ENCODE measurements at places on chromosomes 16 and 17. TPM values are rescaled to one million over a fixed set of nuclear protein-coding genes. Genes with fewer than 3 reads are reported as not detected.
A peak's percentile ranks its signal among the peaks of the same experiment; 100 is the strongest.

GRCh38 chr16:53678756-53679343 is 24.8 kb downstream of the RPGRIP1L start:
- DNase-seq: no peak
- no peak overlapping the region for H3K27ac ChIP-seq
- no peak overlapping the region for H3K4me3 ChIP-seq
- H3K4me1 ChIP-seq: no peaks in the 10 kb centered on the region
- no peaks in the 10 kb centered on the region for H3K27me3 ChIP-seq

DNA sequence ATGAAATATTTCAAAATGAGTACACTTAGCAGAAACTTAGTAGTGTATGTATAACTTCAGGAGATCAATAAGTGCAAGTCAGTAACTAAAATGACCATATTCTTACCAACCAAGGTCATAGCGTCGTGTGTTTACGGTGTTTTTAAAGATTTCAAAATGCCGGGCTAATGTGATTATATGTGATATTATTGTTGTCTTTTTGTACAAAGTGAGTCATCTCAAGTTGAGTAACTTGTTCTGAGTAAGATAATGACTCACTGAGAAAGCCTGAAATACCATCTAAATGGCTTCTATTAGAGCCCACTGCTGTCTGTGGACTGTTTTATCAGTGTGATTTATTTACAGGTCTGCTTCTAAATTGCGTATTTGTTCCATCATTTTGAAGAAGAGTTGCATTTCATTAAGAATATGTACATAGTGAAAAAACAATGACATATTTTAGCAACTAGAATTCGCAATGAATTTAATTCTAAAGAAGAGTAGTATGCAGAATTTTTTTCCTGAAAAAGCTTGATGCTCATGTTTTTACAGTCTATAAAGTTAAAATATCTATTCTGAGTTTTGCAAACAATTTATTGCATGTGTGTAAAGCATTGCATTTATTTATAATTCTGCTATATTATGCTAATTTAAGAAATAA is 12.7 kb downstream of the KRT12 start:
- DNase-seq: no peak
- no peaks in the 10 kb centered on the region for H3K4me1 ChIP-seq
- H3K36me3 ChIP-seq: no peaks in the 10 kb centered on the region

- peak overlapping the region; percentile 83 for H3K27ac ChIP-seq
- H3K36me3 ChIP-seq: no peaks in the 10 kb centered on the region
- H3K4me3 ChIP-seq: peak overlapping the region; percentile 26
- no peaks in the 10 kb centered on the region for H3K27me3 ChIP-seq
- peak; percentile 80 for DNase-seq
- no peaks in the 10 kb centered on the region for H3K4me1 ChIP-seq
Measured at GRCh38 chr17:76497979-76498875, 3.0 kb downstream of the RHBDF2 start.

GRCh38 chr16:10534748-10535147 is 45.6 kb downstream of the EMP2 start:
- H3K27me3 ChIP-seq: no peaks in the 10 kb centered on the region
- no peak overlapping the region for H3K4me3 ChIP-seq
- DNase-seq: no peak
- no peak overlapping the region for H3K27ac ChIP-seq
- no peaks in the 10 kb centered on the region for H3K36me3 ChIP-seq
- H3K4me1 ChIP-seq: no peaks in the 10 kb centered on the region

DNA sequence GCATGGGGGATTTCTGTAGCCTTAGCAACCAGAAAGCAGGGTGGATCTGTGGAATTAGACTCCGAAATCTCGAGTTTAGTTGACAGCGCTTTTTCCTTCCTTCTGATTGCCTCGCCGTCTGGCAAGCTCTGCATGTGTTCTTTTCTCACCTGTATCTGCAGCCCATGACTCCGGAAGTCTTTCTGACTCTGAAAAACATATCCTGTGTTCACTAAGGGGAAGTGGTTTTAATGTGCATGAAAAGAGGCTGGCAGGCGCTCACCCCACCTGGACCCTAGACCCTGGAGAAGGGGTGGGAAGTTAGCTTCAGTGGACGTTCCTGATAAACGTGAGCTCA is 158.5 kb downstream of the RPTOR start:
- no peak for DNase-seq
- H3K4me3 ChIP-seq: no peak overlapping the region
- no peaks in the 10 kb centered on the region for H3K4me1 ChIP-seq

- no peak overlapping the region for H3K27ac ChIP-seq
- no peak for DNase-seq
- no peaks in the 10 kb centered on the region for H3K4me1 ChIP-seq
Measured at GRCh38 chr16:10859658-10860057, 17.3 kb upstream of the CIITA start.

DNA sequence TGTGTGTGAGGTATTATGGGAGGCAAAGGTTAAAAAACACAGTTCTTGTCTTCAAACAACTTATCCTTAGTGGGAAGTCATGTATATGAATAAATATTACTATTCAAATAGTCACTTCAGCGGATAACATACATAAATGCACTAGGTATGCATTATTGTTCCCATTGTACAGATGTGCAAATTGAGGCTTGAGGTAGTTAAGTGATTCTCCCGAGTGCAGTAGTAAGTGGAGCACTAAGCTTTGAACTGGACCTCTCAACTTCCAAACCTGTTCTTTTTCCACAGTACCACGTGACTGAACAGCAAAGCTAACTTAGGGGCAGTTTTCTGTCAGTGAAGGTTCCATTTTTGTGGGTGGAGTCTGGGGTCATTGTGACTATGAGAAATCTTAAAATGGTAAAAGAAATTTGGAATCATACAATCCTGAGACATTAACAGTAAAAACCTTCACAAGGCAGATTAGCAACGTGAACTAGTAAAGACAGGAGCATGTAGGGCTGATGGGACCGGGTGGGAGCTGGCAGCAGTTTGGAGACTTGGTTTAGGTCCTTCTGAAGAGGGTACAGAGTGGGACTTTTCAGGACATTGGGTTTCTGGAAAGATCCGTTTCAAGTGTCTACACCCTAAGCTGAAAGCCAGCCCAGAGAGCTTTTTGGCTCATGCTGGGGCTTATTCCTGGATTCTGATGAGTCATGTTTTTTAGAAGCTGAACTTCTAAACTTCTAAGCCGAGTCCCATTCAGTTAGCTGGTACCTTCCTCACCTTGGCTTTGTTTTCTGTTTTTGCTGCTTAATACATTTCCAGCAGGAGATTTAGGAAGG is 204.9 kb downstream of the PRKCA start:
- no peak overlapping the region for H3K4me3 ChIP-seq
- no peaks in the 10 kb centered on the region for H3K36me3 ChIP-seq
- H3K27me3 ChIP-seq: no peaks in the 10 kb centered on the region
- no peak for DNase-seq

- peak; percentile 30 for DNase-seq
- no peaks in the 10 kb centered on the region for H3K36me3 ChIP-seq
- no peak overlapping the region for H3K4me3 ChIP-seq
- H3K27ac ChIP-seq: no peak overlapping the region
- no peaks in the 10 kb centered on the region for H3K27me3 ChIP-seq
Measured at GRCh38 chr17:49519781-49520180, 24.7 kb downstream of the NGFR start.

GRCh38 chr17:76350463-76350862 is 3.3 kb downstream of the PRPSAP1 start:
- H3K27ac ChIP-seq: no peak overlapping the region
- H3K4me1 ChIP-seq: no peaks in the 10 kb centered on the region
- no peaks in the 10 kb centered on the region for H3K27me3 ChIP-seq
- H3K36me3 ChIP-seq: no peaks in the 10 kb centered on the region
- no peak overlapping the region for H3K4me3 ChIP-seq

DNA sequence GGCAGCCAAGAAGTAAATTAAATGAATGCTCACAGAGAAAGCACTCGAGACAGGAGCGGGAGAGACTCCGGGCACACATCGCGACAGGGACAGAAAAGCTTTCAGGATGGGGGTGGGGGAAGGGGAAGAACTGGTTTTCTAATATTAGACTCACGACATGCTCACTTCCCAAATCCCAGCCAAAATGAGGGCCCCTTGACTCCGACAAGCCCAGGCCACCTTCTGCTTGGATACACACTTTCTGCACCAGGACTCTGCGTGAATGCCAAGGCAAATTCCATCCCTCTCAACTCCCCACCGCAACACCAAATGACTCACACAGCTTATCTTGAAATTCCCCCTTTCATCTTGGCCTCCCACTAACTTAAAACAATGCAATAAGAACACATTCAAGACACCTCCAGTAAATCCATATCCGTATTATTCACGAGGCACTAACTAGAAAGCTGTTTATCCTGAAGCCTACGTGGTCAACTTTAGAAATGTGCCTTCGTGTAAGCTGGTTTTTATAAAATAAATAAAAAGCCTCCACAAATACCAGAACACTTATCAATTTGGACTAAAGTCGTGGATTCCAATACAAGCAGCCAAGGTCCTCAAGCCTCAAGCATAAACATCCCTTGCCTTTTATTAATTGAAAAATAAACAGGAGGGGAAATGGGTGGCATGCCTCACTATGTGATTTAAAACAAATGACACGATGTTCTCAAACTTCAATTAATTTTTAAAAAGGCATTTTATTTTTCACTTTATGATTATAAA is 46.1 kb downstream of the NXN start:
- H3K4me1 ChIP-seq: no peaks in the 10 kb centered on the region
- H3K27ac ChIP-seq: no peak overlapping the region
- no peak overlapping the region for H3K4me3 ChIP-seq
- H3K36me3 ChIP-seq: no peaks in the 10 kb centered on the region
- no peak for DNase-seq

IGF2BP1 gene
- not detected for total RNA-seq

KIF18B gene
- total RNA-seq: 40.4 TPM

ST6GALNAC1 gene
- total RNA-seq: 135 TPM

PRRT2 gene
- total RNA-seq: 2.5 TPM
